ENCODE measurements at places on chromosomes 5 and 9.

DNA sequence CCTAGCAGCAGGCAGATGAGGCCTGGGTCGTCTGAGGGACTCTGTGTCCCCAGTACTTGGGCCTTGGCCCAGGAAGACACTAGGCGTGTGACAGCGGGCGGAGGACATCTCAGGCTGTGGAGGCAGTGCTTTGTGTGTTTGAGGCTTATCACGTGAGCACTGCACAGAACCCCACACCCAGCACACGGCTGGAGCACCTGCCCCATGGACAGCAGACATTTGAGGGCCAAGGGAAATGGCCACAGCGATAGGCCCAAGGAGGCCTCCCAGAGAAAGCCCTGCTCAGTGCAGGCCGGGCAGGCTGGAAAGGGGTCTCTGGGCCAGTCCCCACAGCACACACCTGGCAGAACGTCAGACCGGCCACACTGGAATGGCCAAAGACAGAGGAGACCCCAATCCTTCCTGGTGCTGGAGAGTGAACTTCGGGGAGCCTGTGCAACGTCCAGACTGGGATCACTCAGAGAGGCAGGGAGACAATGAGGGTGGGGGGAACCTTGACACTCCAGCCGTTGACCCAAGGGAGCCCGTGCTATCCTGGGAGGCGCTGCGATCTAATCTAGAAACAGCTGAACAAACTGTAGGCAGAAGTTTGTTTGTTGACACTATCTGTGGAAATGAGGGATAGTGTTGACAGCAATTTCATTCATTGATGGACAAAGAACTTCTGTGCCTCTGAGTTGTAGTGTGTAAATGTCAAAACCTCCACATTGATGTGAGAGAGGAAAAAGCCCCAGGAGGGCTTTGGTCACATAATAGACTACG lies 19.6 kb upstream of the FLT4 start:
- DNase-seq = no peak

DNA sequence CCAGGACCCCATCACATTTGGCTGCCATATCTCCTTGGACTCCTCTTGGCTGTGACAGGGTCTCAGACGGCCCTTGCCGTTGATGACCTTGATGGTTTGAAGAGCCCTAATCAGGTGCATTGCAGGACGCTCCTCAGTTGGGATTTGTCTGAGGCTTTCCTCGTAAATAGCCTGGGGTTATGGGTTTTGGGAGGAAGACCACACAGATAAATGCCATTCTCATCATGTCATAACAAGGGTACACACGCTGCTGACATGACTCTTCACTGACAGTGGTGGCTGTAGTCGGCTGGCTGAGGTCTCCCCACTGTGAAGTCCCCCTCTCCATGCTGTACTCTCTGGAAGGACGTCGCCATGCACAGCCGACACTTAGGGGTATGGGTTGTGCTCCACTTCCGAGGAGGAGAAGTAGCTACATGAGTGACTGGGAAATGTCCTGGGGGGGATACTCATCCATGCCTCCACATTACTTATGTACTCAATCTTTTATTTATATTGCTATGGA lies 42.9 kb upstream of the SPTLC1 start:
- no peak for DNase-seq

GRCh38 chr5:15808577-15808976 lies 308.6 kb downstream of the FBXL7 start:
- no peak for DNase-seq

- DNase-seq = peak; percentile 37
Observed at GRCh38 chr9:114938687-114939575, 8.5 kb upstream of the TNFSF8 start.

DNA sequence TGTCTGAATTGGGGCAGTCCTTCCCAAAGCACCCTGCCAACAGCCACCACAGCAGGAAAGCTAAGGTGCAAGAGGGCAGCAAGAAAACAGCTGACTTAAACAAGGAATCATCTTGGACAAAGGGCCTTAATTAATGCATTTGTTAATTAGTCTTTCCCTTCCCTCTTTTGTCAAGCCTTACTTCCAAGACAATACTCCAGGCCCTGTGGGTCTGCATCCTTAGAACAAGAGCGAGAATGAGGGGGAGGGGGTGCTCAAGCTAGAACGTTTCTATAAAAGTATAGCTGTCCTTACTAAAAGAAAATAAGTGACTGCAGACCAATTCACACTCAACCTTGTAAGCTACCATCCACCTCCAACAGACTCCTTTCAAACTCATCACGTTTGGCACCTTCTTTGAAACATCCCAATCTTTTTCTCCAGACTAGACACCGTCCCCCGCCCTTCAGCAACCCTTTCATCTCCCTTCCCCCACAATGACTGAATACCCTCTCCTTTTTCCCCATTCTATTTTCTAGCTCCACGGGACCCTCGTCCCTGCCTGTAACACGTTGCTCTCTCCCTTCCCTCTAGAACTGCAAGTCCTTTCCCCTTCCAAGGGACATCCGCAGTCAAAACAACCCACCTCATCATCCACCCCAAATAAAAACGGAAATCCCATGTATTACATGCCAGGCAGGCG lies 85.7 kb upstream of the RNF38 start:
- DNase-seq = no peak

GRCh38 chr5:151483647-151484046 lies 36.2 kb downstream of the SLC36A1 start:
- DNase-seq = no peak

DNA sequence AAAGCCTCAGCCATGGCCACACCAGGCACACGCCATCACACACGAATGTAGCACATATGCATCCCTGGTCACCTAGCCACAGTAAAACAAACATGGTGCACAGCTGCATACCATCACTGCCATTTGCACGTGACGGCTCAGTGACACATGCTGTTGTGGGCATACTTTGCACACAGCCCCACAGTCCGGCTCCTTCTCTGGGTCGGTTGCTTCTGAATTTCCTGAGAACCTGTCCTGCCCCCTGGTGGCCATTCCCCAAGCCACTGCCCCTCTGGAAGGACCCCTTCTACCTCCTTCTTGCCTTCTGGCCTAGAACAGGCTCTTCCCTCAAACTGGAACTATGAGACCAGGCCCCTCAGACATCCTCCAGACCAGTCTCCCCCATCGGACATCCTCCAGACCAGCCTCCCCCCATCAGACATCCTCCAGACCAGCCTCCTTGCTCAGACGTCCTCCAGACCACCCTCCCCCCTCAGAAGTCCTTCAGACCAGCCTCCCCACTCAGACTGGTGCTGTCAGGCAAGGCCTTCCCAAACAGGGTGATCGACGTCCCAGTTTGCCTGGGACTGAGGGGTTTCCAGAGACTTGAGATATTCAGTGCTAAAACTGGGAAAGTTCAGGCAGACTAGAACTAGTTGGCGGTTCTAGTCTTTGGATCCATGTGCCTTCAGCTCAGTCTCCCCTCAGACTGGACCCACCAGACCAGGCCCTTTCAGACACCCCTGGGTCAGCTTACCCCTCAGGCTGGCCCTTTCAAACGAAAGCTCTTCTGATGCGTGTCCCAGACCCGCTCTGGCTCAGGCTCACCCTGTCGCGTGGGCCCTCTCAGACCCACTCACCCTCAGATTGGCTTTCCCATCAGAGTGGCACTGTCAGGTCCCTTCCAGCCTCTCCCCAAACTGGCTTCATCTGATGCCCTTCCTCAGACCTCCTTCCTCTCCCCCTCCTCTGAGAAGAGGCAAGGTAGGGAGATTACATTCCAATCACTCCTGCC lies 24.3 kb upstream of the ENHO start:
- no peak for DNase-seq

- DNase-seq = no peak
Observed at GRCh38 chr9:113636693-113637092, 173.2 kb downstream of the RGS3 start.

DNA sequence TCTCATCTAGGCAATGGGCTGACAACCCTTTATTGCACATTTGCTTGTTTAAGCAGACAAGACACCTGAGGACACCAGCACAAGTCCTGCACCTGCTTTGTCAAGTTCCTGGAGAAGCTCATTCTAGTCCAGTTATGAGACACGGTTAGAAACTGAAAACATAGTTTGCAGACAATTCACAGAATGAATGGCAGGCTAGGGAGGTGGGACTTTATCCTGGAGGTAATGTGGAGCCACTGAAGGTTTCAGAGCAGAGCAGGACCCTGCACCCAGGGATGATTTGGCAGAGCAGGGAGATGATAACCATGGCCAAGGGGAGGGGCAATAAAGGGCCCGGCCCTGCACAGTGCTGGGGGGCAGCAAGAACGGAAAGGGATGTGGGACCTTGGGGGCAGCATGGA lies 50.7 kb upstream of the SLC25A51 start:
- no peak for DNase-seq

DNA sequence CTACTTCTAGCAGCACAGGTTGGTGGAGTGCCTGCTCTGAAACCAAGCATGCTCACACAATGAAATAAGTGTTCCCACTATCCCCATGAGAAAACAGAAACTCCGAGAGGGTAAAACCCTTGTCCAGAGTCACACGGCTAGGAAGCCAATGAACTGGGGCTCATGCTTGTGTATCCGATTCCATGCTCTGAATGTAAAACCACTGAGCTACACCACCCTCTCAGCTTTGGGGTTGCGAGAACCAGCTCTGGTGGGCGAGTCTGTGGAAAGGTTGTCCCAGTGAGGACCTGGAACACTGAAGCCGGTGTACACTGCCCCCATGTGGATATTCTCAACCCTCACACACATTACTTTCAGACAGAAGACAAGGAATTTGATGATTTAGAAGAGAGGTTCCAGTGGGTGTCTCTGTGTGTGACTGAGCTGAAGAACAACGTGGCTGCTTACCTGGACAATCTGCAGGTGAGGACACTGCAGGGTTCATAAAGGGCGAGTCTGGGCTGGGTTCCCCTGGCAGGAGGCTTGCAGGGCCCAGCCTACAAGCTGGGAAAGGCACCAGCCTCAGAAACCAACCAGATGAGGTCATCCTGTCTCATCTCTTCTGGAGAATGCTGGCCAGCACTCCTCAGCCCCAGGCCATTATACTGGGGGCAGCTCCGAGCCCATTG lies 37.4 kb downstream of the ARHGEF37 start:
- no peak for DNase-seq

DNA sequence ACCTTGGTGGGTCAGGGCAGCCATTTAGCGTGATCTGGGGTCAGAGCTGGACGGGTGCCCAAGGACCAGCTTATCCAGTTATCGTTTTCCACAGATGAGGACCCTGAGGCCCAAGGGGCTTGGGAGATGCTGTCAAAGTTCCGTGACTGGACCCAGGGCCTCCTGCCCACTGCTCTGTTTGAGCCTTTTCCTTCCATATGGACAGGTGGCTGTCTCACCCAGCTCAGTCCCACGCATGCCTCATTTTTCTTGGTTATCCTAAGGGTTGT lies 56.5 kb downstream of the TRIP13 start:
- no peak for DNase-seq

Data from NCI-H2171 (cell line).